Ascending aorta (tissue), 2 donors: ENCODE measurements at places on chromosomes 5 and 9.

DNA sequence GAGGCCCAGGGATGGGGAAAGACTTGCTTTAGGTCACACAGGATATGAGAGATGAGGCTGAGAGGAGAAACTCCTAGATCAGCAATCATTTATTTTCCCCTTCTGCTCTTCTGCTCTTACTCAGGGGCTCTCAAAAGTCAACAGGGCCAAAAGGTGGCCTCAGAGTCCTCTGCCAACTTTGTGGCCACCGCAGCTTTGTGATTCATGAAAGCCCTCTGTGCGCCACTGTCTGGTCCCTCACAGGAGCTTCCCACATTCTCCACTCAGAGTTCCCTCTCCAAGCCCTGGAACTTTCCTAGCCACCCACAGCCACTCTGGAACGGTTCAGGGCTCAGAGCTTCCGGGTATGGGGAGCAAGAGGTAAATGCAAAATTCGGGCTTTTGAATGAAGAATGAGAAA lies 82.4 kb downstream of the COL27A1 start:
- no peak for DNase-seq

DNA sequence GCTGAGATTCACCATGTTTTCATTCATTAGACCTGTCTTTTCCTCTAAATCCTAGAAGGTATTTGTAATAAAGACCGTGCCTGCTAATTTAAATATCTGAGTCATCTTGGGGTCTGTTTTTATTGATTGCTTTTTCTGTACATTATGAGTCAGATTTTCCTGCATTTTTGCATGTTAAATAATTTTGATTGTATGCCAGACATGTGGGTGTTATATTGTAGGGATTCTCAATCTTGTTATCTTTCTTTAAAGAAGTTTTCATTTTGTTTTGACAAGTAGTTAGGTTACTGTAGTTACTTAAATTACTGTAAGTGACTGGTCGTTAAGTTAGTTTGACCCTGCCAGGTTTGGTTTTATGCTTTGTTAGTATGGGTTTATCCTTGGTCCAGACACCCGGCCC lies 35.1 kb downstream of the EXOSC2 start:
- DNase-seq = no peak

- no peak for DNase-seq
These were observed 13.9 kb upstream of the ADAMTSL1 start for GRCh38 chr9:18459962-18460584.

DNA sequence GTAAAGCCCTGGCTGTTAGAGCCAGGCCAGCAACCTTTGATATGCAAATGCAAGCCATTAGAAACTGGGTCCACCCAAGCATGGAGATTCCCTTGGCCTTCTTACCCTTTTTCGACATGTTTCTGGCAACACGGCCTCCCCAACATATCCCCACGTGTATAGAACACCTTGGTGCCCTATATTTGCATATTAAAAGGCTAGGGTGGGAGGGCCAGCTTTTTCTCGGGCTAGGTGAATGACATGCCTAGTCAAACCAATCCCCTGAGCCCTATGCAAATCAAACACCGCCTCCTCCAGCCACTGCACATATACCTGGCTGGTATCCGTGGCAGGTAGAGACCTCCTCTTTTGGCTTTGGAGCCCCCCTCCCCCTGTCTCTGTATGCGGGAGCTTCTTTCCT lies 55.6 kb upstream of the ZFR start:
- no peak for DNase-seq

DNA sequence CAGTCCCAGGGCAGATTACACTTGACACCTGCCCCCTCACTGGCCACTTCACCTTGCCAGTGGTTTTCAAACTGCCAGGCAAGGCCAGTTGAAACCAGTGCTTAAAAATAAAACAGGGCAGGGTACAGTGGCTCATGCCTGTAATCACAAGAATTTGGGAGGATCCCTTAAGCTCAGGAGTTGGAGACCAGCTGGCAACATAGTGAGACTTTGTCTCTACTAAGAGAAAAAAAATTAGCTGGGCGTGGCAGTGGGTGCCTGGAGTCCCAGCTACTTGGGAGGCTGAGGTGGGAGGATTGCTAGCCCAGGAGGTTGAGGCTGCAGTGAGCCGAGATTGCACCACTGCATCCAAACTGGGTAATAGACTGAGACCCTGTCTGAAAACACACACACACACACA lies 58.1 kb downstream of the ROPN1L start:
- no peak for DNase-seq

- peak; percentile 28 for DNase-seq
These were observed 12.1 kb upstream of the BOD1 start for GRCh38 chr5:173628501-173628900.

- no peak for DNase-seq
These were observed 227.8 kb downstream of the ARRDC3 start for GRCh38 chr5:91155274-91155673.

DNA sequence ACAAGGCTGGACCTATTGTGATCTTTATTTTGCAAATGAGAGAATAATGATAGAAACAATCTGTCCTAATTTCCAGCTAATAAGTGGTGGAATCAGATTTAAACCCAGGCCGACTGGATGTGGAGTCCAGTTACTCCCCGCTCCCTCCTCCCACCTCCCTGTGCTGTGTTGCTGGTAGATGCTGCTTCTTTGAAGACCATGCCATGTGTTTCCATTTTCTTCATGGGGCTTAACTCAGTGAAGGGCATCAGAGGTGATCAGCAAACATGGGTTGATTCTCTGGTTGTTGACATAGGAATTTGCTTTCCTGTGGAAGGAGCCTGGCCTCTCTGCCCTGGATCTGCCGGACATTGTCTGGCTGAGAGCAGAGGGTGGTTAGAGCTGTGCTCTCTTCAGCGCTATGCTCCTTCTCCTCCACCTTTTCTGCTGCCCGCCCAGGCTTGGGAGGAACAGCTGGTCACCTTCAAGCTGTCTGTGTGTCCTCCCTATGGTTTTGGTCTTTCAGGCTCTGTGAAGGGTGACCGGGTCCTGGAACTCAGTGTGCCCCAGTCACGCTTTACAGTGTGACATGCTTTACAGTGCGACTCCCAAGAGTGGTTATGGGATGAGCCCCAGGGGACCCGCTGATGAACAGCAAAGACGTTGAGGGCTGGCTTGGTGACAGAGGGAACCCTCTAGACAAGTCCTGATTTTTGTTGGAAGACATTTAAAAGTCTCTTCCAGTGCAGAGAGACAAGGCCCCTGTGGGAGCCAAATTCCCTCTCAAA lies 68.4 kb upstream of the RPS23 start:
- DNase-seq = no peak

GRCh38 chr5:88875341-88876234 lies 7.4 kb downstream of the MEF2C start:
- DNase-seq = no peak
